ENCODE measurements at places on chromosomes 2 and 18. TPM values are rescaled to one million over a fixed set of nuclear protein-coding genes. Genes with fewer than 3 reads are reported as not detected.

CPS1 gene
- polyA plus RNA-seq, result 13.1 TPM

G6PC2 gene
- polyA plus RNA-seq, result 0.09 TPM

ATP8B1 gene
- 18.3 TPM for polyA plus RNA-seq

C1QL2 gene
- not detected for polyA plus RNA-seq

SERPINB13 gene
- not detected for polyA plus RNA-seq

IGFBP2 gene
- polyA plus RNA-seq, result 95.9 TPM

CFAP65 gene
- 0.60 TPM for polyA plus RNA-seq

ZNF892 gene
- polyA plus RNA-seq, result 5.2 TPM

ZNF385B gene
- polyA plus RNA-seq, result 4.2 TPM

PLA2R1 gene
- polyA plus RNA-seq, result 6.8 TPM

KCNE4 gene
- polyA plus RNA-seq, result 5.3 TPM

CYP26B1 gene
- polyA plus RNA-seq, result 4.9 TPM

LRRC30 gene
- not detected for polyA plus RNA-seq

RESP18 gene
- not detected for polyA plus RNA-seq

RTKN gene
- 43.1 TPM for polyA plus RNA-seq

ANKRD44 gene
- polyA plus RNA-seq, result 20.4 TPM

FEV gene
- polyA plus RNA-seq, result not detected

ASTL gene
- 0.13 TPM for polyA plus RNA-seq

KLHL29 gene
- 2.0 TPM for polyA plus RNA-seq

IMMT gene
- 84.8 TPM for polyA plus RNA-seq

TUBA4B gene
- polyA plus RNA-seq, result 3.1 TPM

BMP10 gene
- polyA plus RNA-seq, result not detected

CHRND gene
- polyA plus RNA-seq, result 0.15 TPM

SERPINB2 gene
- polyA plus RNA-seq, result 0.13 TPM

GALNT14 gene
- polyA plus RNA-seq, result 5.4 TPM

IL36B gene
- polyA plus RNA-seq, result not detected

TFCP2L1 gene
- polyA plus RNA-seq, result 5.4 TPM

HOXD13 gene
- not detected for polyA plus RNA-seq

CCDC102B gene
- 20.7 TPM for polyA plus RNA-seq

COL4A3 gene
- 7.5 TPM for polyA plus RNA-seq

HOXD3 gene
- 0.15 TPM for polyA plus RNA-seq

DOK6 gene
- polyA plus RNA-seq, result 17.5 TPM

AMER3 gene
- 0.07 TPM for polyA plus RNA-seq

BOLL gene
- polyA plus RNA-seq, result not detected

SLC9A4 gene
- not detected for polyA plus RNA-seq

RNF152 gene
- polyA plus RNA-seq, result 11.6 TPM

DSG2 gene
- 41.8 TPM for polyA plus RNA-seq

ZSWIM2 gene
- not detected for polyA plus RNA-seq

TXNL1 gene
- 100 TPM for polyA plus RNA-seq

VRK2 gene
- 25.7 TPM for polyA plus RNA-seq

ABCG8 gene
- polyA plus RNA-seq, result 0.59 TPM

LBH gene
- 174 TPM for polyA plus RNA-seq

APCDD1 gene
- 143 TPM for polyA plus RNA-seq

CKAP2L gene
- 13.6 TPM for polyA plus RNA-seq

RGPD4 gene
- not detected for polyA plus RNA-seq

GKN2 gene
- 1.5 TPM for polyA plus RNA-seq

LMAN2L gene
- polyA plus RNA-seq, result 46.7 TPM

MYCN gene
- 22.4 TPM for polyA plus RNA-seq

E2F6 gene
- 21.3 TPM for polyA plus RNA-seq

FAM237A gene
- not detected for polyA plus RNA-seq

KIAA2012 gene
- polyA plus RNA-seq, result 1.5 TPM
